A673 (cell line): ENCODE measurements at places on chromosomes 5 and 9. TPM values are rescaled to one million over a fixed set of nuclear protein-coding genes. Genes with fewer than 3 reads are reported as not detected.
A peak's percentile ranks its signal among the peaks of the same experiment; 100 is the strongest.

DNA sequence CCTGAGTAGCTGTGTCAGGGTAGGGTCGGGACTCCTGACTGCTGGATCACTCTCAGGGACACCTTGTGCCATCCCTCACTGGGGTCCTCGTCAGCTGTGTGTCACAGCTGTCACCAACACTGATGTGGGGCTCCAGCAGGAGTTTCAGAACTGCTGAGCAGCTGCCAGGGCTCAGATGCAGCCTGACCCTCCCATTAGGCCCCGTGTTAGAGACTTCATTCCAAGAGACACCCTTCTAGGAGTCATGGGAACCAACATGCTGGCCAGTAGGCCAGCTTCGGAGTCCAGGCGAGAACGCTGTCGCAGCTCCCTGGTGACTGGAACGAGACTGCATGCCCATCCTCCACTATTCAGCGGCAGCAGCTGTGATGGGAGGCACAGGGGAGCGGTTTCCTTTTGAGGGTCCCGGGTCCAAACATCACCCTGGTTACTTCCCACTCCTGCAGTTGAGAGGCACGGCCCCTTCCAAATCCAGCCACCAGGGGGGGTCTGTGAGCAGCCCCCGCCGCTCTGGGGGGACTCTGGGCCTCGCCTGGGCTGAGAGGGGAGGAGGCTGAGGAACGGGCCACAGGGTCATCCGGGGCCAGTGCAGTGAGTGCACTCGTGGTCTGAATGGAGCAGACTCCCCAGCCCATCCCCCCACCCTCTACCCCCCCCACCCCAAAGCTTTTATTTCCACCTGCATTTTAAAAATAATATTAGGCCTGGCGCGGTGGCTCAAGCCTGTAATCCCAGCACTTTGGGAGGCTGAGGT lies 12.6 kb upstream of the TCF7 start:
- DNase-seq: peak; percentile 60

- no peak for DNase-seq
Measured at GRCh38 chr5:94702729-94703128, 84.3 kb downstream of the SLF1 start.

DNA sequence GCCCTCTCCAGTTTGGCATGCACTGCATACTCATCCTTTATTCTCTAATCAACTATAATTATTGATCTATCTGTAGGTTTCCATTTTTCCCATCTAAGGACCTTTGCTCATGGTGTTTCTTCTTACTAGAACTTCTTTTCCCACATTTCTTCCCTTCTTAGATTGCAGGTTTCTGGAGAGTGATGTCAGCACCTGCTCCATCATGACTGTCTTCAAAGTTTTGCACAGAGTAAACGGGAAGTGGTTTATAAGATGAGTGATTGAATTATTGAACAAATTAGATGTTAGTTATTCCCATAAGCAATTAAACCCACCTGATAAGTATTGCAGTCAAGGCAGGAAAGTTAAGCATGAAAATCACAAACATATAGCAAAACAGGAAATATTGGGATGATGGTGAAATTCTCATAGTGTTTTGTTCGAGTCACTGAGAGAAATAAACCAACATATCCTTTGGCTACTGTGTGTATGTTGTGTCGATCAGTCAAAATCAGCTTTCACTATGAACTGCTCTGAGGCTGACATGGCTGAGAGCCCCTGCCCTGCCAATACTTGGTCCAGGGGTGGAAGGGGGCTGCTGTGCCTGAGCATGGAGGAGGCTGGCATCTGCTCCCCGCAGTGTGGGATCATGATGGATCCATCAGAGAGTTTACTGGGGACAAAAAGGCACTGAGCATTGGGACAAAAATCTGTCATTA lies 45.5 kb upstream of the S1PR3 start:
- no peak for DNase-seq

DNA sequence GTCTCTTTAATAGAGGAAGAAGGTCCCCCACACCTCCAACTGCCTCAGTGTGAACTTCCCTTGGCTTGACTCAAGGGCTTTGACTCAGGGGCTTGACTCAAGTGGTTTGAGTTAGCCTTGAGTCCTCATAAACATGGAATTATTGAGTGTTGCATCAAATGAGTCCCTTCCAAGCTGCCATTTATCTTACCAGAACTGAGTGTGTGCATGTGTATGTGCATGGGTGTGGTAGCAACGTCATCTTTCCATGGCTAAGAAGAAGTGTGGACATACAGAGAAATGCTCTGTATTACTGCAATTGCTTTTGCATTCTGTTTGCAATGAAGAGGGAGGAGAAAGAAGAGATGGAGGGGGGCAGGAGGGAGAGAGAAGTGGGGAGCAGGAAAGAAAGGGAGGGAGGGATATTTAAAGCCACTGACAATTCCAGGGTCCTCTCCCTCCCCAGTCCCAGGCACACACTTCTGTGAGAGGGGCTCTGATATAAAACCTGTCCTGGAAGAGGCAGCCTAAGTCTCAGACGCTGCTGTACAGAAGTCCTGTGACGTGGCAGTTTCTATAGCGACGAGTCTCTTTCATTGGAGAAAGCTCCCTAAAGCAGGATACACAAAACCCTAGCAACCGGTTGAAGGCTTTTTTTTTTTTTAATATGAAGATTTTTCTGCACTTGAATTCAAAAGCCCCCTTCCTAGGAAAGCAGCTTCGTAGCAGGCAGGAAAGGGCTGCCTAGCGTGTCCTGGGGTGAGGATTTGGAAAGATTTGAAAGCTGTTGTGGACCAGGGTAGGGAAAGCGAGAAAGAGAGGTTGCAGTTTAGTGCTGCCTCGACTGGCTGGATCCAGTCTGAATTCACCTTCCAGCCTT lies 93.3 kb upstream of the MAP1B start:
- DNase-seq: no peak

DNA sequence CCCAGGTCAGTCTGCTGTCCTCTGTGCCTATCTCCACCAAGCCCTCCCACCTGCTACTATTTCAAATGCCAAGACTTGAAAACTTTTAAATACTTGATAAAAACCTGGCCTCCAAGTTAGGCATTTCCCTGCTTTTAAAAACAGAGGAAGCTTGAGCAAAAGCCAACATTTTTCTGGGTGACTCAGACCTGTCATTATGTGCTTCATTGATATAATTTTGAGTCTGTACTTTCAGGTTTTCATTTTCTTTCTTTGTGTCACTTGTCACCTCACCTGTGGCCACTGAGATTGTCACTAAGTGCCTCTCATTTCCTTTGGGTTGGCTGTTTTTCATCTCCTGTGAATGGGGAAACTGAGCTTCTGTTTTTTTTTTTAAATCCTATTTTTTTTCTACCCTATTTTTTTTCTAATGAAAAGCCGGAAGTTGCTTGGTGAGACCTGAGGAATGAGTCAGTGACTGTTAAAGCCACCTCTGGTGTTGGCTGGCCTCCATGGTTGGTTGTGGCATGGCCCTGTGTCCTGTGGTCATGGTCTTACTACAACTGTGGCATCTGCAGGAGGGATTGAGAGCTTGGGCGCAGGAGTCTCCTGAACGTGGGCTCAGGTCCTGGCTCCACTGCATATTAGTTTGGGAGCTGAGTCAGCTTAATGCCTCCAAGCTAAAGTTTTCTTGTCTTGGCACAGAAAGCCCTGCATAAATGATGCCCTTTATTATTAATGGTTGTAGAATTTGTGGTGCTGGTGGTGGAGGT lies 56.7 kb downstream of the ARHGAP26 start:
- peak; percentile 34 for DNase-seq

The CER1 gene
- 27.7 and 28.8 TPM in 2 replicates for total RNA-seq

GRCh38 chr9:27663526-27663925 lies 90.2 kb upstream of the C9orf72 start:
- no peak for DNase-seq

GRCh38 chr9:130634801-130635200 lies 29.6 kb upstream of the PRDM12 start:
- DNase-seq: no peak
